ENCODE measurements at places on chromosomes 5 and 9. TPM values are rescaled to one million over a fixed set of nuclear protein-coding genes. Genes with fewer than 3 reads are reported as not detected.

- DNase-seq = no peak
Observed at GRCh38 chr5:158502686-158503085, 597.0 kb downstream of the EBF1 start.

DNA sequence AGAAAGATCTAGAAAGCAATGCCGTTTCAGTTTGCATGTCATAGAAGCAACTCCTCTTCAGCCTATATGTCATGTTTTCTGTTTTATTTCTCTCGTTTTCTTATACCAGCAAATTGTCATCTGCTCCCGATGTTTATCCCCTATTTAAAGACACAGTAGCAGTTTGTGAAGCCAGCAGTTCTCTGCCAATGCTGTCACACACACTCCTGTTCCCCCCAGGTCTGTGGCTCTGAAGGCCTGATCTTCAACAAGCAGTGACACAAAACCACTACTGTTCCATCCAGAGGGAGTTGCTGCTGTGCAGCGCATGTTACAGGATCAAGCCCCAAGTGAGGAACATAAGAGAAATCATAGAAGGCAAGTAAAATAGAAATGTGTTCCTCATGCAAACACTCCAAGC, 364.1 kb upstream of the SLC30A5 start:
- no peak for DNase-seq

- no peak for DNase-seq
Observed at GRCh38 chr5:137188566-137188965, 310.6 kb downstream of the SPOCK1 start.

- peak; percentile 98 for DNase-seq
Observed at GRCh38 chr9:79764374-79764773, 192.6 kb downstream of the TLE4 start.

GRCh38 chr5:194102-194501, 2.8 kb downstream of the LRRC14B start:
- no peak for DNase-seq

DNA sequence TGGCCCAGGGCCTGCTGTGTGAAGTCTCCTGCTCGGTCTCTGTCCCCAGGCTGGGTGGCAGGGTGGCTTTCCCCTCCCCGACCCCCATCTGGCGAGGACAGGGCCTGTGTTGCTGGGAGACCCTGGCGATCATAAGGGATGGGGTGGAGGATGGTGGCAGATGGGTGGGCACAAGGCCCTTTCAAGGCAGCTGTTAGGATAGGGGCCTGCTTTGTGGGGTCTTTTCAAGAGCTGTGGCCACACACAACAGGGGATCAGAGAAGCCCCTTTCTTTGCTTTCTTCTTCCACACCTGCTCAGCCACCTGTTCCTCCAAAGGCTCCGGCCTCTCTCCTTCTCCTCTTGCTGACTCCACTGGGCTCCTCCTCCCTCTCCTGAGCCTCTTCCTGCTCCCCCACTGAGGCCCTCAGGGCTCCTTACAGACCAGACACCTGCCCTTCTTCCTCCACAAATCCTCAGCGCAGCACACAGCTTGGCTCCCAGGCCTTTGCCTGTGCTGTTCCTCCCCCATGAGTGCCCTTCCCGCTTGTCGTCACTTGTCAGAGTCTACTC, 15.0 kb upstream of the NEURL1B start:
- DNase-seq = no peak

DNA sequence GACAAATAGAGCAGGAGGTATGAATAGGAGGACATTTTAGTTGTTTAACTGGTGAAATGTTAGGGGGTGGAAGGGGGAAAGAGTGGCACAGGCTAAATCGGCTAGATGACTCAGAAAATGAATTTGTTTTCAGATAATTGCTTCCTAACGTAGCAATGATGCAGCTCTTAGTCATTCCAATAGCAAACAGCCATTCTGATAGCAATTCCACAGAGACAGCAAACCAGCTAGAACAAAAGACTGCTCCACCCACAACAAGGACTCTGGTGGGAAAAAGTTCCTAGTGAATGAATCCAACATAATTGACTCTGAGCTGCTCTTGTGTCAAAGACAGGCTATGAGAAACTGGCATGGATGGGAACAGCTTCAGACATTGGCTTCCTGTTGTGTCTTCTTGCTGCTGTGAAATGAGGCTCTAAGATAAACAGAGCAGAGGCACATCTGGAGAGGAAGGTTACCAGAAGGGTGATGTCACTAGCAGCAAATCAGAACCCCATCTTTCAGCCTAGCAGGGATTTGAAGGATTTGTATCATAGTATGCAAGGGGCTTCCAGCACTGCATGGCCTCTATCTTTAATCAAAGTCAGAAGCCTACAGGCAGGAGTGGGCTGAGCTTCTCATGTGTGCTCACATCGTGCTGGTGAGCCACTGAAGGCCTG, 28.1 kb upstream of the F2RL1 start:
- DNase-seq = peak; percentile 99

DNA sequence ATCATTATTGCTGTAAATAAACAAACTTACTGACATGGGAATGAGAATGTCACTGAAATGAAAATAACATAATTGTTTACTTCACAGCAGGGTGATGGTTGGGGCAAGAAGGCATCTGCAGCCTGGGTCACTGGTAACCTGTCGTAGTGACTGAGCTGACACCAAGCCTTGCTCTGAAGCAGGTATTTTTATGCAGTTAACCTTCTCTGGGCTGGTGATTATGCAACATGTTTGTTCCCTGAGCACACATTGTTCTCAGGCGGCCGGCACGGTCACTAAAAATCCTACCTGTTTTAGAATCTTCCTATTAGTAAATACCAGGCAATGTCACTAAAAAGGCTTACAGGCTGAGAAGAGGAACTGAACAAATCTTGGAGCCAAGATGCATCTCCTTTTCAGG, 157.7 kb upstream of the NR3C1 start:
- no peak for DNase-seq

DNA sequence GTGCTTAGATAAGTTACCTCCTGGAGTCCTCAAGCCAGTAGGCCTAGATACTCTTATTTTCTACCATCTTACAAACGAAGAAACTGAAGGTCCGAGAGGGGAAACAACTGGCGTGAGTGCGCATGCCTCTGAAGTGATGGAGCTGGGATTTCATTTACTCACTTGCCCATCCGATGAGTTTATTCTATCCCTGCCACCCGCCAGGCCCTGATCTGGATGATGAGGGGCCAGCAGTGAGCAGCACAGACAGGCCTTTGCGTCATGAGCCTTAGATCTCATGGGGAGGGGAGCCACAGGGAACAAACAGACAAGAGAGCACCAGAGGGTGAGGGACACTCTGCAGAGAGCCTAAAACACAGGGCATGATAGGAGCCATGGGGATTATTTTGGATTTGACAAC, 34.1 kb upstream of the SLC2A8 start:
- DNase-seq = no peak

DNA sequence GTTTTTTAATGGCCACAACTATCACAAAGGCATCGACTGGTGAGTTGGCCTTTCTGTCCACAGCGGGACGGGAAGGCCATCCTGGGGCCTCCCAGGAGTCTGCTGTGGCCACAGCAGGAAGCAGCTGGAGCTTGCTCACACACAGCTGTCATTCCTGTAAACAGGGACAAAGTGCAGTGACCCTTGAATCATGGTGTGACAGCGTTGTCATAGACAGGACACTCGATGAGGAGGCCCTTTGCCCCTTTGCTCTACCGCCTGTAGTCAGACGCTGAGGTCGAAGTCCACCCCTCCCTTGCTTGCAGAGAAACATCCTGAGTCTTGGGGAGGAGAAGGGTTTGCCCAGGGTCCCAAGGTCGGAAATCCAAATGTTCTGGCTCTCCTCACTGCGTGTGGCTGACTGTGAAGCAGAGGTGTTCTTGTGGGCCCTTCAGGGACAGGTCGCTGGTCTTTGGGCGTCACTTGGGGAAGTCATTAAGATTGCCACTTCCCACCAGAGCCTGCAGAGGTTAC, 35.1 kb downstream of the NDST1 start:
- DNase-seq = no peak

- DNase-seq = no peak
Observed at GRCh38 chr5:90585337-90585986, 26.9 kb downstream of the ADGRV1 start.

GRCh38 chr5:83401122-83401731, 70.3 kb upstream of the VCAN start:
- no peak for DNase-seq

DNA sequence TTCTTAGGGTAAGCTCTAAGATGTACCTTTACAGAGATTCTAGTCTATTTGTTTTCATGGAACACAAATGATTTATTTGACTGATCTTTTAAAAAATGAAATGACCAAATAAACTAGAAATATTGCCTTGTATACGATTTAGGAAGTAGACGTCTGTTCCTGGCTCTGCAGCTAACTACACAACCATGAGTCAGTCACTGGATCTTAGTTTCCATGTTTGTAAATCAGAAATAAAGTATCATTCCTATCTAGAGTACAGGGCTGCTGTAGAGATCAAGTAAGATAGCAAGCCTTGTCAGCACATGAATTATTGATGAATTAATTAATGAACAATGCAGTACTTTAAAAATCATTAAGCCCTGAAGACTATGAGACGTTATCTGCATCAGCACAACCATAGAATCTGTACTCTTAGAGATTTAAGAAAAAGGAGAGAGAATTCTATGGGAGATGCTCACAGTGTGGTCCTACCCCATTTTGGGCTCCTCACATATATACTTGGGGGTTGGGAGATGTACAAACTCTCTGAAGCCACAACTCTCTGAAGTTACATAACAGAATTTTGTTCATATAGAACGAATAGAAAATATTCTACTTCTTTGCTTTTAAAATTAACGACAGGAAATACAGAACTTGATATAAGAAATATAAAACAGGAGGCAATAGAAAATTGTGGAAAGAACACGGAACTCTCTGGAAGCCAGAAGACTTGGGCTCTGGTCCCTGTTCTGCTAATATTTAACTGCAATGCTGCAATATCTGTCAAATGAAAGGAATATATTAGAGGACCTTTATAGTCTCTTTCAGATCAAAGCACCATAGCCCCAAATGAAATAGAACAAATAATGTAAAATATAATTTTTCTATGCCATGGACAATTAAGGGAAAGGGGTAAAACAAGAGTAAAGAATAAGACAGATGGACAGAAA, 48.4 kb upstream of the HNRNPA0 start:
- DNase-seq = no peak

GRCh38 chr5:132233811-132234683, 6.4 kb upstream of the P4HA2 start:
- DNase-seq = no peak

DNA sequence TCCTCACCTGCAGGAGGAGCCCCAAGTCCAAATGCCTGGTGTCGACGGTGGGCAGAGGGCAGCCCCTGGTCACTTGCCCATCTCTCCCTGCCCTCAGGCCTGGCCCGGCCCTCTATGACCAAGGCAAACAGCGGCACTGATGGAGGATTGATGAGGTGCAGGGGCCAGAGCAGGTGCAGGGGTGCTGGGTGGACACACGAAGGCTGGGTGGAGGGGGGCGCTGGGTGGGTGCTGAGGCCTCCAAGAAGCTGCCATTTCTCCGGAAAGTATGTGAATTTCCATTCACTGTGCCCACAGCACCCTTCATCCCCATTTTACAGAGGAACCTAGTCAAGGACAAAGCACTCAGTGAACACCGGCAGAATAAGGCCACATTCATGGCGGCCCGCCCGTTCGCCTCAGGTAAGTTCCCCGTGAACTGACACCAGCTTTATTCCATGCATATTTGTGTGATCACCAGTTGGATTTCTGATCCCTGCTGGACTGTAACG, 143.8 kb upstream of the PPP1R26 start:
- no peak for DNase-seq

DNA sequence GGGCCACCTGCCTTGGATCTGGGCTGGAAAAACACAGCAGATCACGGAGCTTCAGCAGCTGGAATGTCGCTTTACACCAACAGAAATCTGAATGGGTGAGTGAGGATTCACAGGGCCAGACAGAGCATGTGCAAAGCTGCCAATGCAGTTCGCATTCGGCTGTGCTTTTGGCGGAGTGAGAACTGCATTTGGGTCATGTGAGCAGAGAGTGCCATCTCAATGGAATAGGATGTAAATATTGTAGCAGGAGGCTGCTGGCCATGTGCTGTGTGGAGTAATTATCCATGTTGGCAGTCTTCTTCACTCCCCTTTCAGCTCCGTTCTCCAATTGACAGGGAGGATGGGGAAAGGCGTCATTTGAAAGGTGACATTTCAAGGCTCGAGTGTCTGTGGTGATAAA, at the start of gene ANKRD55:
Gene ANKRD55, minus strand, starts transcription at position 101 of the 400 bp plus-strand sequence. CDS start 417 bp downstream, outside the sequence.
- no peak for DNase-seq

GRCh38 chr9:74304598-74304997, 192.5 kb upstream of the RORB start:
- DNase-seq = no peak

DNA sequence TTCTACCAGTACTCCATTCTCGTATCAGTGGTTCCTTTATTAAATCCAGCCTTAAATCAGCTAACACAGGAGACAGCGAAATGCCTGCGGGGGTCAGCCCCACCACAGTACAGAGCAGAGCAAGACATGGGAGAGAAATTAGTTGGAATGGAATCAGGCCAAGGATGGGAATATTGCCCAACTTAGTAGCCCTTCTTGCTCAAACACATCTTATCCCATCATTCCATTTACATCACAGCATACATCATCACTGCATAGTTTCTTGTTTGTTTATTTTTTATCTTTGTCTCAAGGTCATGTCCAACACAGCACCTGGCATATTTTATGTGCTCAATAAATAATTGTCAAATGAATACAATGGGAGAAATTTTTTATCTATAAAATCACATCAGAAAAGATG, 34.3 kb upstream of the DAB2 start:
- no peak for DNase-seq

DNA sequence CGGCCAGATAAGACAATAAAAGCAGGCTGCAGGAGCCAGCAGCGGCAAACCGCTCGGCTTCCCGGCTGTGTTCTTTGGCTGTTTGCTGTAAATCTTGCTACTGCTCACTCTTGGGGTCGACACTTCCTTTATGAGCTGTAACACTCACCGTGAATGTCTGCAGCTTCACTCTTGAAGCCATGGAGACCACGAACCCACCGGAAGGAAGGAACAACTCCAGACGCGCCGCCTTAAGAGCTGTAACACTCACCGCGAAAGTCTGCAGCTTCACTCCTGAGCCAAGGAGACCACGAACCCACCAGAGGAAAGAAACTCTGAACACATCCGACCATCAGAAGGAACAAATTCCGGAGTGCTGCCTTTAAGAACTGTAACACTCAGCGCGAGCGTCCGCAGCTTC, 451.7 kb downstream of the AGTPBP1 start:
- no peak for DNase-seq

GRCh38 chr9:36847781-36848673, 186.0 kb downstream of the PAX5 start:
- no peak for DNase-seq

GRCh38 chr5:93417490-93417889, 163.5 kb downstream of the NR2F1-AS1 start:
- no peak for DNase-seq

- DNase-seq = no peak
Observed at GRCh38 chr5:103473725-103474124, 88.9 kb downstream of the NUDT12 start.

GRCh38 chr5:50415912-50416311, 25.2 kb downstream of the EMB start:
- DNase-seq = no peak

GRCh38 chr5:66945389-66946349, 250.9 kb downstream of the CD180 start:
- no peak for DNase-seq

The CDHR2 gene
- 0.12 TPM for total RNA-seq

The GLDC gene
- total RNA-seq = 2.9 TPM

The FOXD4L5 gene
- not detected for total RNA-seq

The PCDHA1 gene
- total RNA-seq = 0.02 TPM

The CD74 gene
- total RNA-seq = not detected

The RPL35 gene
- 2,941 TPM for total RNA-seq

The SPATA31E1 gene
- not detected for total RNA-seq

The REEP2 gene
- 37.7 TPM for total RNA-seq

The GPX3 gene
- total RNA-seq = not detected

The TRPM3 gene
- 0.09 TPM for total RNA-seq

The ADGRV1 gene
- not detected for total RNA-seq

The FRMD3 gene
- total RNA-seq = 0.96 TPM

The CDKN2A gene
- not detected for total RNA-seq

Measured in A172 (cell line).